Jurkat, Clone E6-1 (cell line): ENCODE measurements at places on chromosomes 12 and 14.

GRCh38 chr12:11863988-11864387 is 206.8 kb upstream of the BCL2L14 start:
- DNase-seq: no peak

- DNase-seq: no peak
Observed at GRCh38 chr12:90836689-90837088, 118.3 kb downstream of the CCER1 start.

- no peak for DNase-seq
Observed at GRCh38 chr12:102379346-102380162, 100.8 kb downstream of the IGF1 start.

GRCh38 chr12:79250960-79251755 is 386.6 kb downstream of the SYT1 start:
- DNase-seq: no peak

DNA sequence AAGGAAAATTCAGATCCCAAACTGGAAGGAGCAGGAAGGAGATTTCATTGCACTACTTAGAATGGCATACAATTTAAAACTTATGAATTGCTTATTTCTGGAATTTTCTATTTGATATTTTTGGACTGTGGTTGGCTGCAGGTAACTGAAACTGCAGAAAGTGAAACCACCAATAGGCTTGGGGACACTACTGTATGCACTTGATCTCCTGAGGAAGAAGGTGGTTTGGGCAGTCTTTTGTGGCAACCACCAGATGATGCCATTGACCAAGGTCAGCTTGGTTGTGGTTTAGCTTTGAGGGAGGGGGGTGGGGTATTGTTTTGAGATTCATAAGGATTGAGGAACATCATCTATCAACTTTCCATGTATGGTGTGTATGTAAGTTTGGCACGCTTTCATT is 209.5 kb upstream of the STXBP6 start:
- no peak for DNase-seq

DNA sequence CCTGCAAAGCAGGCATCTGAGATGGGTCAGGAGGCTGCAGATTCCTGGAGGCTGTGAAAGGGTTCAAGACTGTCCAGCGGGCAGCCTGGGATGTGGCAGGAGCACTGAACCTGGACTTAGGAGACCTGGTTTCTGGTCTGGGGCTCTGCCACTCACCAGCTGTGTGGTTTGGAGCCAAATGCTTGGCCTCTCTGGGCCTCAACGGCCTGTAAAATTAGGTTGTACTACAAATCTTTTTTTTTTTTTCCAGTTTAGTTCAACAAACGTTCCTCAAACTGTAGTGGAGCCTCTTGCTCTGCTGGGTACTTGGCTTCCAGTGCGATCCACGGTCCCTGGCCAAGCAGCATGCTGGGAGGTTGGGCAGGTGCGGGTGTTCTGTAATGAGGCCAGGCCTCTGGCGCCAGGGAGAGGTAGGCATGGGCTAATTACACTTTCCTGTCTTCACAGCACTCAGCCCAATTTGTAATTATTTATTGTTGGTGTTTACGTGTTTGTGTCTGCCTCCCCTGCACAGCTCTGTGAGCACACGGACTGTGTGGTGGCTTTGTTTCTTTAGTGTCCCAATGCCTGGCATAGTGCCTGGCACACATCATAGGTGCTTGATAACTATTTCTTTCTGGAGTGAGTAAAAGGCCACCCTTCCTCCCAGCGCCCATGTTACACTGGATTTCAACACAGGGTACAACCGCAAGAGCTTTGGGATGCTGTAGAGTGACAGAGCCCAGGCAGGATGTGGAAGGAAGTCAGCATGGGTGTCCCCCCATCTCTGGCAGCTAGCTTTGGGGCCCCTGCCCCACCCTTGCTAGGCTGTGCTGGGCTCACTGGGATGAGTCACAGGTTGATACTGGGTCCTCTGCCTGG is 5.8 kb upstream of the KRT80 start:
- no peak for DNase-seq

DNA sequence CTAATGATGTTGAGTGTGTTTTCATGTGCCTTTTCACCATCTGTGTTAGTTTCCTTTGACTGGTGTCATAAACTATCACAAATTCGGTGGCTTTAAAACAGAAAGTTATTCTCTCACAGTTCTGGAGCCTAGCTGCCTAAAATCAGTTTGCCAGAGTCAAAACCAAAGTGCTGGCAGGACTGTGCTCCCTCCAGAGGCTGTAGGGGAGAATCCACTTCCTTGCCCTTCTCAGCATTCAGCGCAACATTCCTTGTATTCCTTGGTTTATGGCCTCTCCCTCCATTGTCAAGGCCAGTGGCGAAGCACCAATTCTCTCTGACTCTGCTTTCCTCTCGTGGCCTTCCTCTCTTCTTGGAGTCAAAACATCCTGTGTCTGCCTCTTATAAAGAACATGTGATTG is 174.2 kb upstream of the PDE3A start:
- no peak for DNase-seq

DNA sequence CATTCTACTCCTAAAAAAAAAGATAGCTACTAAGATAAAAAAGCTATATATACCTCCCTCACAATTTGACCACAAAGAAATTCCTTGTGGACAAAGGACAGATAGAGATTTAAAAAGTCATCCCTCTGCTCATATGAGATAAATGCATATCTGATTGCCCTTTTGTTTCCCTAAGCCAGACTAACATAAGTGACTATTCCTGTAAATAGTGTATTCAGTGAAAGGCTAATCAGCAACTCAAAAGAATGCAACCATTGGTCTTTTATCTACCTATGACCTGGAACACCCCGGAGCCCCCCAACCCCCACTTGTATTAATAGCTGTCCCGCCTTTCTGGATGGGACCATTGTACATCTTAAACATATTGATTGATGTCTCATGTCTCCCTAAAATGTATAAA is 6.3 kb upstream of the TMPO start:
- no peak for DNase-seq
